ENCODE measurements at places on chromosomes 5 and 9. TPM values are rescaled to one million over a fixed set of nuclear protein-coding genes. Genes with fewer than 3 reads are reported as not detected.

DNA sequence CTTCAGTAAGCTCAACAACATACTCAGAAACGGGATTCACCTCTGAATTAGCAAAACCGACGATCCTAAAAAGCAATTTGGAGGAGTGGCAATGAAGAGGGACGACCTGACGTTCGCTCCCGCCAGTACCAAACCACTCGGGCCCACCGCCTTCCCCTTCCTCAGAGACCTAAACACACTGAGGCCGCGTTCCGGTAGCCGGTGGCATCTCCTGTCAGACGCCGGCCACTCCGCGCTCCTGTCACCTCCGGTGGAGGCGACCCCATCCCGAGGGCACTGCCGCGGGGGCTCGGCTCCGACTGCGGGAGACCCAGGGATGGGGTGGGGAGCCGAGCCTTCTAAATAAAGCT is 617 bp downstream of the PPP6C start:
- H3K27me3 ChIP-seq, result no peaks in the 10 kb centered on the region
- peak overlapping the region; percentile 97 for H3K27ac ChIP-seq
- H3K4me1 ChIP-seq, result peaks cover 44% of the 10 kb centered on the region
- no peaks in the 10 kb centered on the region for H3K36me3 ChIP-seq

DNA sequence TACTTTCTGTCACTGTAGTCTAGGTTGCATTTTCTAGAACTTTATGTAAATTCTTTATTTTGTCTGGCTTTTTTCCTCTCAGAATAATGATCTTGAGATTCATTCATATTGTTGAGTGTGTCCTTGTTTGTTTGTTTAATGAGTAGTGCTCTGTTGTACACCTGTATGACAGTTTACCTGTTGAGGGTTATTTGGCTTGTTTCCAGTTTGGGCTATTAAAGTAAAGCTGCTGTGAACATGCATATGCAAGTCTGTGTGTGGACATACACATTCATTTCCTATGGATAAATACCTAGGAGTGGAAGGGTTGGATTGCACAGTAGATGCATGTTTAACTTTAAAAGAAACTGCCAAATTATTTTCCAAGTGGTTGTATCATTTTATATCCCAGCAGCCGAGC is 30.4 kb downstream of the MVB12B start:
- H3K27me3 ChIP-seq, result no peaks in the 10 kb centered on the region
- no peaks in the 10 kb centered on the region for H3K4me1 ChIP-seq
- H3K36me3 ChIP-seq, result no peaks in the 10 kb centered on the region
- no peak for DNase-seq
- no peak overlapping the region for H3K27ac ChIP-seq

DNA sequence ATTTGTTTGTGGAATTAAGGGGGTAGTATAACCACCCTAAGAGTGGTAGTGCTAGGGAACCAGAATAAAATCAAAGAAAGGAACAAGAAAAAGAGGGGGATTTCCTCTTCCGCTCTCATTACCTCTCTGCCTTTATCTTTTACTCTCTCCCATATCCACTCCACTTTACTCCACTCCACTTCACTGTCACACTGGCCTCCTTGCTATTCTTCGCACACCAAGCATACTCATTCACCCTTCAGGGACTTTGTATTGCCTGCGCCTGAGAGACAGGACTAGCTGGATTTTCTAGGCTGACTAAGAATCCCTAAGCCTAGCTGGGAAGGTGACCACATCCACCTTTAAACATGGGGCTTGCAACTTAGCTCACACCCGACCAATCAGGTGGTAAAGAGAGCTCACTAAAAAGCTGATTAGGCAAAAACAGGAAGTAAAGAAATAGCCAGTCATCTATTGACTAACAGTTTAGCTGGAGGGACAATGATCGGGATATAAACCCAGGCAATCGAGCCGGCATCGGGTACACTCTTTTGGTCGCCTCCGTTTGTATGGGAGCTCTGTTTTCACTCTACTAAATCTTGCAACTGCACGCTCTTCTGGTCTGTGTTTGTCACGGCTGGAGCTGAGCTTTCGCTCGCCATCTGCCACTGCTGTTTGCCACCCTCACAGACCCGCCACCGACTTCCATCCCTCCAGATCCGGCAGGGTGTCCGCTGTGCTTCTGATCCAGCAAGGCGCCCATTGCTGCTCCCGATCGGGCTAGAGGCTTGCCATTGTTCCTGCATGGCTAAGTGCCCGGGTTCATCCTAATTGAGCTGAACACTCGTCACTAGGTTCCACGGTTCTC is 121.8 kb downstream of the FAM170A start:
- H3K4me3 ChIP-seq, result no peak overlapping the region
- no peaks in the 10 kb centered on the region for H3K27me3 ChIP-seq
- no peaks in the 10 kb centered on the region for H3K36me3 ChIP-seq
- no peak overlapping the region for H3K27ac ChIP-seq
- H3K4me1 ChIP-seq, result no peaks in the 10 kb centered on the region
- DNase-seq, result no peak

The IFNA2 gene
- total RNA-seq, result not detected

GRCh38 chr5:142904416-142904815 is 134.2 kb downstream of the ARHGAP26 start:
- H3K36me3 ChIP-seq, result no peaks in the 10 kb centered on the region
- H3K4me3 ChIP-seq, result no peak overlapping the region
- no peak for DNase-seq

DNA sequence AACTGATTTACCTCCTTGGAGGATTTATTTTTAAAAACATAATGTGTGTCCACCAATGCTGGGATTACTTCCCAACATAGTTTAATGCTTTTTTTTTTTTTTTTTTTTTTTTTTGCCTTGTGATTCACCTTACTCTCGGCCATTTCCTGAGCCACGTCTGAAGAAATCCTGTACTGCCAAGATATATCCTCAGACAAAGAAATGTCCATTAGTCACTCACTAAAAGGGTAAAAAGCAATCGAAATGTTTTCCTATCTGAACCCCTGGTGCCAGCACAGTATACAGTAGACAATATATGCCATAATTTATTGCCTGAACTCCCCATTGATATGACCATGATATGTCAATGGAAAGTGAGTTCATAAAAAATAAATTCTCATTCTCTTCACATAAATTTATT is 344.1 kb downstream of the BNC2 start:
- H3K4me1 ChIP-seq, result peaks cover 42% of the 10 kb centered on the region
- no peak overlapping the region for H3K27ac ChIP-seq
- no peak for DNase-seq
- no peaks in the 10 kb centered on the region for H3K27me3 ChIP-seq

GRCh38 chr5:179788193-179788854 is 5.5 kb upstream of the LTC4S start:
- no peaks in the 10 kb centered on the region for H3K36me3 ChIP-seq
- DNase-seq, result no peak
- H3K27me3 ChIP-seq, result no peaks in the 10 kb centered on the region

The FAM221B gene
- not detected for total RNA-seq

DNA sequence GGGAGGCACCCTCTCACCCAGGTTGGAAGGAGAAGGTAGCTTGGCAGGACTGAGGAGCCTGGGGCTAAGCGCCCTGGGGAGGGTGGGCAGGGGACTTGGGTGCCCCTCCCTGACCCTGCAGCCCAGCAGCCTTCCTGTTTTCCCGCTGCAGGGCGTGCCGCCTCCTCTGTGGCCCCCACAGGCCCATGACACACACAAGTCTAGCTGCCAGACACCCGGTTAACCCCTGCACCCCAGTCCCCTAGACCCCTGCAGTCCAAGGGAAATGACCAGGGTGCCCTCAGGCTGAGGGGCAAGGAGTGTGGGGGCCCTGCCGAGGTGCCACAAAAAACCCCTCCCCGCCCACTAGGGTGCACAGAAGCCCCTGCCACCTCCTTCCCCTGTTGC is 33.0 kb downstream of the GOLGA2 start:
- peak; percentile 76 for DNase-seq
- H3K27ac ChIP-seq, result peak overlapping the region; percentile 62
- no peaks in the 10 kb centered on the region for H3K36me3 ChIP-seq
- H3K4me3 ChIP-seq, result no peak overlapping the region
- H3K27me3 ChIP-seq, result peaks cover 16% of the 10 kb centered on the region

- peak overlapping the region; percentile 77 for H3K27ac ChIP-seq
- no peak for DNase-seq
- no peaks in the 10 kb centered on the region for H3K4me1 ChIP-seq
- peaks cover 24% of the 10 kb centered on the region for H3K36me3 ChIP-seq
- no peak overlapping the region for H3K4me3 ChIP-seq
- no peaks in the 10 kb centered on the region for H3K27me3 ChIP-seq
These were observed 107.4 kb downstream of the TLE1 start for GRCh38 chr9:81581986-81582385.

GRCh38 chr9:114387680-114388356 is at the start of gene AKNA:
Gene AKNA (minus strand): TSS chr9:114387982. CDS start chr9:114381333, 6,649 bp downstream.
- peaks cover 44% of the 10 kb centered on the region for H3K4me1 ChIP-seq
- H3K36me3 ChIP-seq, result no peaks in the 10 kb centered on the region
- DNase-seq, result peak; percentile 92
- H3K27ac ChIP-seq, result peak within 1 kb of the TSS; percentile 91
- H3K27me3 ChIP-seq, result no peaks in the 10 kb centered on the region

DNA sequence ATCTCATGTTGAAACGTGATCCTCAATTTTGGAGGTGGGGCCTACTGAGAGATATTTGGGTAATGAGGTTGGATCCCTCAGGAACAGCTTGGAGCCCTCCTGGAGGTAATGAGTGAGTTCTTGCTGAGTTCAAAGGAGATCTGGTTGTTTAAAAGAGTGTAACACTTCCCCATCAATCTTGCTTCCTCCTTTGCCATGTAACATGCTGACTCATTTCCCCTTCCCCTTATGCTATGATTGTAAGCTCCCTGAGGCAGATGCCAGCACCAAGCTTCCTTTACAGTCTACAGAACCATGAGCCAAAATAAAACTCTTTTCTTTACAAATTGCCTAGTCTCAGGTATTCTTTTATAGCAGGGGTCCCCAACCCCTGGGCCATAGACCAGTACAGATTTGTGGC is 352.3 kb downstream of the SLCO4C1 start:
- H3K27me3 ChIP-seq, result no peaks in the 10 kb centered on the region
- DNase-seq, result no peak

The C5orf34 gene
- 4.3 TPM for total RNA-seq

GRCh38 chr5:59698207-59699178 is 195.0 kb downstream of the PDE4D start:
- DNase-seq, result no peak
- H3K4me1 ChIP-seq, result peaks cover 4% of the 10 kb centered on the region
- no peak overlapping the region for H3K4me3 ChIP-seq
- no peaks in the 10 kb centered on the region for H3K36me3 ChIP-seq
- no peak overlapping the region for H3K27ac ChIP-seq

DNA sequence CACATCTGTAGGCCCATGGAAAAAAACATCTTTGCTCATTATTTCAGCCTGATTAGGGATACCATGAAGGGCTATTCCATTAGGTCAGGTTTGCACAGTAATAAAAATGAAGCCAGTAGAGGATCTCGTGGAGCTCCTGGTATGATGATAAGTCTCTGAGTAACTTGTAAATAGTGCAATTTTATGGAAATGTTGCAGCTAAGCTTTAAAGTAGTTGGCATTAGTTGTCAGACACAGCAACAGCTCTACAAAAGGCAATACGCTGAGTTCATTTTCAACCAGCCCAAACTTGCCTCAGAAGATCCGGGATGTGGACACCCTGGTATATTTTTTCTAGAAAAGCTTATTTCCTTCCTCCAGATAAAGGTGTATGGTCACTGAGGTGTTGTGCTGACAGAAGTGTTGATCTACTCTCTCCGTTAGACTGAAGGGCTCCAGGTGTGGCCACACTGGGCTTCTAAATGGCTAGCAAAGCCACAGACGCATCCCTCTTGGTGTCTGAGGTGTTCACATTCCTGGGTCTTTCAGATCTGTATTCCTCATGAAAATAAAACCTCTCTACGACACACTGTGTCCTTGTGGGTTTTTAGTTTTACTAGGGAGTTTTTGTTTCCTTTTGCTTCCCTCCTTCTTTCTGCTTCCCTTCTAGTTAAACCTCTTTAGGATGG is 141.6 kb downstream of the GHR start:
- no peaks in the 10 kb centered on the region for H3K27me3 ChIP-seq
- DNase-seq, result no peak
- H3K27ac ChIP-seq, result no peak overlapping the region

DNA sequence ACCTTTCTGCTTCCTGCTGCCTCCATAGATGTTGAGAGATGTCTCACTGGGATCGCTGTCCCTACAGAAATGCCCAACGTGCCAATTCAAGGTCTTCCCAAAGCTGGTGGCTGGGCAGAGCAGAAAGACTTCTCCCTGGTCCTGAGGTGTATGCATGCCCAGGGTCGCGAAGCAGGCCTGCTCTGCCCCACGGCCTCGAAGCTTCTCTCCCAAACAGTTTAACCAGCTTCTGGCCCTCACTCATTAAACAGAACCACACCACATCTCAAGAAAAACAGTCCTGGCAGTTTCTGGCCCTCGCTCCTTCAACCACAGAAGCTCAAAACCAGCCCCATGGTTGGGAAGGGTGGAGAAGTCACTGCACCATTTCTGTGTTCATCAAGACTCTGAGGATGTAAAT is 14.7 kb upstream of the SMIM32 start:
- no peak overlapping the region for H3K27ac ChIP-seq
- H3K4me3 ChIP-seq, result no peak overlapping the region
- H3K36me3 ChIP-seq, result no peaks in the 10 kb centered on the region

GRCh38 chr9:36590231-36590630 is 17.5 kb downstream of the MELK start:
- H3K4me3 ChIP-seq, result no peak overlapping the region
- no peaks in the 10 kb centered on the region for H3K27me3 ChIP-seq
- no peaks in the 10 kb centered on the region for H3K36me3 ChIP-seq

GRCh38 chr5:14212838-14213237 is 69.7 kb downstream of the TRIO start:
- H3K36me3 ChIP-seq, result no peaks in the 10 kb centered on the region
- no peak for DNase-seq
- H3K27ac ChIP-seq, result peak overlapping the region; percentile 58
- no peaks in the 10 kb centered on the region for H3K27me3 ChIP-seq

The ZBED3 gene
- total RNA-seq, result 13.8 TPM

DNA sequence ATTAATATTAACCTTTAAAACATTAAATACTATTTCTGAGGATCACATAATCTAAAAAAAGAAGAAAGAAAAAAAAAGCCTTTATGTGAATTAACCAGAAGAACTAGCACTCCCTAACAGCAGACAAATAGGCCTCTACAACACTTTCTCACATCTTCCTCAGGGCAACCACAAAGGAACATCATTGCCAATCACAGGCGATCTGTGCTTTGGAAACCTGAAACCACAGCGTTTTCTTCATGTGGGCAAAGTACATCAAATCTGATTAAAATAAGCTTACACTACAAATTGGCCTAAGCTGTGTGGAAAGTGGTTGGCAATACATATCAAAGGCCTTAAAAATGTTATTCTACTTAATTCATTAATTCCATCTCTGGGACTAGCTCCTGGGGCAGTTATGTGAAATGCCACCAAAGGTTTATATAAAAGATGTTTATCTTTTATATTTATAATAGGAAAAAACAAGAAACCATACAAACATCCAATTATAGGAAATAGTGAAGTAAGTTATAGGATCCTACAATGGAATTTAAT is 184.8 kb upstream of the TBCA start:
- DNase-seq, result no peak
- no peaks in the 10 kb centered on the region for H3K4me1 ChIP-seq
- no peak overlapping the region for H3K4me3 ChIP-seq

The SLC34A1 gene
- not detected for total RNA-seq
